ENCODE measurements at places on chromosomes 16 and 17.
A peak's percentile ranks its signal among the peaks of the same experiment; 100 is the strongest.

- no peak for DNase-seq
Measured at GRCh38 chr17:72609501-72609900, 483.0 kb downstream of the SLC39A11 start.

DNA sequence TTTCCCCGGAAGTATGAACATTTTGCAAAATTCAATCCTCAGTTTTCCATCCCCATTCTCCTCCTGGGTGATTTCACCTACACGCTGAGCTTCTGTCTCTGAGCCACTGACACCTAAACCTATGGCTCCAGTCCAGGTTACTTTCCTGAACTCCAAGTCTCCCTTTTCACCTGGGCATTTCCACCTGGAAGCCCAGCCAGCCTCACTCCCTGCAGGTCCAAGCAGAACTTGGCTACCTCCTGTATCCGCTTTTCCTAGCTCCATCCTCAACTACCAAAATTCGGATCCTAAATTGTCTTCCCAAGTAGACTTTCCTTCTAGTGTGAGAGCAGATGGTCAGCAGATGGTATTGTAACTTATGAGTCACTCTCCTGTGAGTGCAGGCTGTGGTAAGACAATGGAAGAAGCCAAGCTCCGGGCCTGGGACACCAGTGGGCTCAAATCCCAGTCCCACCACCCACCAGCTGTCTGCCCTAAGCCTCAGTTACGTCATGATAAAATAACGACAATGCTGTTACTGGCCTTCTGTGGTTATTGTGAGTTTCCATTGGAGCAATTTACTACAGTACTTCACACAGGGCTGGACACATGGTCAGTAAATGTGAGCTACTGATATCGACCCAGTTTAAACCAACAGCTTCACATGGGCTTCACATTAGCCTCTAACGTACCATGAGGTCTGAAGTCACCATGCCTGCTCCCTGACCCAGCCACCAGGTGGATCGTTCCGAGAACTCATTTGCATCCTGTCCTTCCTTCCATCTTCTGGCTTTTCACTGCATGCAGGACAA, 33.3 kb downstream of the PECAM1 start:
- no peak for DNase-seq

- DNase-seq = no peak
Measured at GRCh38 chr16:962901-963814, 7.6 kb downstream of the LMF1 start.

DNA sequence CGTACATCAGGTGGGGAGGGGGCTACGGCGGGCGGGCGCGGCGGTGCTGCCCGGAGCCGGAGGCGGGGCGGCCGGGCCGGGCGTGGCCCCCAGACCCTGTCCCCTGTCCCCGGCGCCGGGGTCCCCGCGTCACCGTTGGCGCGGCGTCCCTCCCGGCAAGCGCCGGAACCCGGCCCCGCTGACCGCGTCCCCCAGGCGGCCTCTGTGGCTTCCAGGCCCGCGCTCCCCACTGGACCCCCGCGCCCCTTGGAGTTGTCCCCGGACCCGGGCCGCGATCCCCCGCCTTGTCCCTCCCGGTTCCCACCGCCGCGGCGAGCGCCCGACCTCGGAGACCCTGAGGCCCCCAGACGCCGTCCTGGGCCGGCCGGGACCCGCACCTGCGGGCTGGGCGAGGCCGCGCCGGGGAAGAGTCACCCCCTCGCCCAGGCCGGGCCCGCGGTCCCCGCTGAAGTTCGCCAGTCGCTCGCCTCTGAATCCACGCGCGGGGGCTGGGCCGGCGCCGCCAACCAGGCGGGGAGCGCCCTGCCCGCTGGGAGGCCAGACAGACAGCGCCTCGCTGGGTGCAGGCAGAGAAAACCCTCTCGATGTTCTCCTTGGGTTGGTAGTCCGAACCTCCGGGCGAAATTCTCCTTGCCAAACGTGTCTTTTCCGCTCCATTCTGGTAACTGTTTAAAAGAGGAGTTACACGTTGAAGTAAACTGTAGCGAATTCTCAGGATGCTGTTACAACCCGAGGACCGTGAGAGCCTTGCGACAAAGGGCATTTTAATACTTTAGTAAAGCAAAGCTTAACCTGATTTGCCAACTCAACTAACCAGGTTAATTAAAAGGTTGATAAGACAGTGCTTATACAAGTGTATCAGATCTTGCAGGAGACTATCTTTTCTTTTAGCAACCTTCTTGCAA, 761 bp downstream of the GAN start:
- DNase-seq = no peak

DNA sequence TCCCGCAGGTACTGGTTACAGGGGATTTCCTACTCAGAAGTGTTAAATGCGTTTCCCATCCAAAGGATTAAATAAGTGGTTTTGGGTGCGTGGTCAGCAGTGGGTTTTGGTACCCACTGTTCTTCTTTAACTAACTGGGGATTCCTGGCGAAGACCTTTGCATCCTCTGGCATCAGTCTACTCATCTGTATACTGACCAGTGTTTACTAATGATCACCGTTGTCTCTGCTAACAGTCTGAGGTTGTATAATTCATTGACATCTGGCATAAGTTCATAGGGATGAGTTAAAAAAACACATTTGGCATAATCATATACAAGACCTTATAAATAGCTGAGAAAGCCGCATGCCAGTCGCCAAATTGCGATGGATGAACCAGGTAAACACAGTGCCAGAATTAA, 339.1 kb downstream of the PMP22 start:
- DNase-seq = no peak

GRCh38 chr16:72203401-72203800, 31.4 kb upstream of the PMFBP1 start:
- peak; percentile 74 for DNase-seq

DNA sequence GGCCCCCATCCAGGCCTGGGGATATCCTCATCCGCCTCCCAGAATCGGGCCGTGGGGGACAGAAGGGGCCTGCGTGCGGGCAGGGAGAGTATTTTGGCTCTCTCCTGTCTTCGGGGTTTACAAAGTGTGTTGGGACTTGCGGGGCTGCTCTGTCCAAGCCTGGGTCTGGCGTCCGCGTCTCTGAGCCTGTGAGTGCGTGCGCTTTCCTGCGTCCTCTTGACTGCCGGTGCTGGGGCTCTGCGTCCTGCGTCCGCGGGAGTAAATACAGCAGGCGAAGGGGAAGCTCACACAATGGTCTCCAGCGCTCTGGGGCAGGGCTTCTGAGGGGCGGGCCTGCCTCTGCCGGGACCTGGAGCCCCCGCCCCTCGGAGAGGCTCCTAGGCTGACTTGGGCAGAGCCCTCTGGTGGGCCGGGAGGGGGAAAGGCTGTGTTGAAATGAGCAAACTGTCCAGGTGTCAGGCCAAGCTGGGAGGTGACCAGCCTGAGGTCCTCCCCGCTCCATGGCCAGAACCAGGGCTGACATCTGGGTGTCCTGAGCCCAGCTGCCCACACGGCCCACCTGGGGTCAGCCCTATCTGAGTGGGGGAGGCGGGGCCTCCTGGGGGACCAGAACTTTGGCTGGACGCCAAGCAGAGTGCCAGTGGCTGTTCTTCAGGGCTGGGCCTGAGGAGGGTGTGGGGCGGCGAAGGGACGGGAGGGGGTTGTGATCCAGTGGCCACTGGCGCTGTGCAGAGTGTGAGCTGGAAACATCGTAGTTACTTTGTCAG, 233.6 kb downstream of the SEC14L1 start:
- DNase-seq = no peak

DNA sequence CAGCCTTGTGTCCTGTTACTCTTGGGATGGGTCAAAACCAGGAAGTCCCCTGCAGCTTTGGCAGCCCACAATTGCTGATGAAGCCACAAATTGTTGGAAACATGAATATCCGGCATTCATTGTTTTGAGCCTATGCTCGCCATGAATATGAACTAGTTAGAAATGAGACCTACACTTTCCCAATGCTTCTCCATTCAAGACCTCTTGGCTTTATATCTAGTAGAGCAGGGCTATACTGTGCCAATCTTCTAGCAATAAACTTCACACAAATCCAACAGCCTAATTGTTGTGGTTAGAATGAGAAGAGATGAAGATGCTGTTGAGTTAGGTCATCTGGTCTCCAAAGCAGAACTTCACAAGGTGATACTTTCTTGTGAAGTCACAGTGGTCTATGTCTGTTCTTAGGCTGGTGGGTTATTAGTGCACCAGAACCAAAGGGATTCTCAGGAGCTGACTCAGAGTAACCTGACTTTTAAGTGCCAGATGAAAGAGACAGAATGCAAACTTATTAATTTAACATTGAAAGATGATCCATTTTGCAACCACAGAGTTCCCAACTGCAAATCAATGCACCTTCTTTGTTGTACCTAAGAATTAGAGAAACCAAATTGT, 13.7 kb upstream of the KRT23 start:
- no peak for DNase-seq

DNA sequence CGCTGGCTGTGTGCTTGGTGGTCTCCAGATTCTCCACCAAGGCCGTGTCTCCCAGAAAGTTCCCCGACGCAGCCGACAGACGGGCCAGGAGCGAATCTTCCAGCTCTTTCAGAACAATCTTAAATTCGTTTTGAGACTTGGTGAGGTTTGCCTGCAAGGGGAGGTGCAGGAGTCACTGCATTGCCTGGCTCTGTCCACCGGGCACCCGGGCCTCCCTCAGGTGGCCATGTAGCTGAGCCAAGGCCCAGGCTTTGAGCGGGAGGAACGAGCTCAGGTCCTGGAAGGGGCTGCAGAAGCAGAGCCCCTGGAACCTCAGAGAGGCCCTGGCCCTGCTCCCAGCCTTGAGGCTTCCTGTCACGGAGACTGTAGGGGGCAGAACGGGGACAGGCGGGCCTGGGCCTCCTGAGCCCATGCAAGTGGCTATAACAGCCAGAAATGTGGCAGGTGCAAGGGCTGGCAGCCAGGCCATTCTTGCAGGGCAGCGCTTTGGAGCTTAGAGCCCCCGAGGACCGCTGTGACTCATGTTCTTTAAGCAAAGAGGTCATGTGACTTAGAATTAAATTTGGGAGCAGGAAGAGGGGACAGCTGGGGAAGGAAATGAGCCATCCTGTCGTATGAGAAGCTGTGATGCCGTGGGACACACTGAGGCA, 72.4 kb downstream of the PGS1 start:
- DNase-seq = no peak

DNA sequence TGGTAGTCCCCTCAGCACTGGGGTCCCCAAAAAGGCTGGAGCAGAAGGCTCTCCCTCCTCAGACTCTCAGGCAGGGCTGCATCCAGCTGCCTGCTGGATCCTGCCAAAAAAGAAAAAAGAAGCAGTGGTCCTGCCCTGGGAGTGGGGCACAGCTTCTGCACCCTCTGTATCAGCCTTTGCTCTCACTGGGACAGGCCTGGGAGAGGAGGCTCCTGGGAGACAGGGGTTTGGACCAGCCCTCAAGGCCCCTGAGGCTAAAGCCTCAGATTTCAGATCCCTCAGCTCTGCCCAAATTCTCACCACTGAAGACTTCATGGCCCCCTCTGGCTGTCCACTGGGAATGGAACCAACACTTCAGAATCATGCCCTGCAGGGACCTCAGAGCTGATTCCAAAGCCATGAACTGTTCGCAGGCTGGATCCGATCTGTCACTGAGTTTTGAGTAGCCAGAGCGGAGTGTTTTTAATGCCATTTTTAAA, 96.9 kb downstream of the C16orf78 start:
- no peak for DNase-seq

- DNase-seq = no peak
Measured at GRCh38 chr16:84804326-84804725, 15.5 kb upstream of the CRISPLD2 start.

DNA sequence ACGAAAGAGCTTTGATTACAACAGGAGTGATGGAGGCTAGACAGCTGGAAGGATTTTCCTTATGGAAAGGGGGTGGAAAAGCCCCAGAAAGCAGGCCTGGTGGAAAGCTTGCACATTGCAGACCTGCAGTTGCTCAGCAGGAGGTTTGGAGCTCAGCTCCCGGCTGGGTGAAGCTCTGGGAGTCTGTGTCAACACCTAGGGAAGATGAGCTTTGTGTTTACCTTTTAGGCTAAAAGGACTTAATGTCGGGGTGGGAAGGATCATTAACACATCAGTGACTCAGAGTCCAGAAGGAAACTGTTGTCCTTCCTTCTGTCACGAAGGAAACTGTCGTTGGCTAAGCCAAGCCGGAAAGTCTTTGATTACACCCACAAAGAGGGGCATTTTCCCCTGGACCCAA, 48.2 kb downstream of the RAP1GAP2 start:
- no peak for DNase-seq

DNA sequence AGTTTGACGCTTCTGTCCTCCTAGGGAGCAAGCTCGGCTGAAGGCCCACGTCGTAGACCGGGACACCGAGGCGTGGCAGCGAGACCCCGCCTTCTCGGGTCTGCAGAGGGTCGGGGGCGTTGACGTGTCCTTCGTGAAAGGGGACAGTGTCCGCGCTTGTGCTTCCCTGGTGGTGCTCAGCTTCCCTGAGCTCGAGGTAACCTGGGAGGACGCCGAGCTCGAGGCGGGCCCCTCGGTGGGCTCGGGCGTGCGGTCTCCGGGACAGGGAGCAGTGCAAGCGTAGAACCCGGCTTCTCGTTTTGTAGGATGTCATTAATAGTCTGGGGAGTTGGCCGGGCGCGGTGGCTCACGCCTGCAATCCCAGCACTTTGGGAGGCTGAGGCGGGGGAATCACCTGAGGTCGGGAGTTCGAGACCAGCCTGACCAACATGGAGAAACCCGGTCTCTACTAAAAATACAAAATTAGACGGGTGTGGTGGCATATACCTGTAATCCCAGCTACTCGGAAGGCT, 715 bp downstream of the ENDOV start:
- DNase-seq = no peak

DNA sequence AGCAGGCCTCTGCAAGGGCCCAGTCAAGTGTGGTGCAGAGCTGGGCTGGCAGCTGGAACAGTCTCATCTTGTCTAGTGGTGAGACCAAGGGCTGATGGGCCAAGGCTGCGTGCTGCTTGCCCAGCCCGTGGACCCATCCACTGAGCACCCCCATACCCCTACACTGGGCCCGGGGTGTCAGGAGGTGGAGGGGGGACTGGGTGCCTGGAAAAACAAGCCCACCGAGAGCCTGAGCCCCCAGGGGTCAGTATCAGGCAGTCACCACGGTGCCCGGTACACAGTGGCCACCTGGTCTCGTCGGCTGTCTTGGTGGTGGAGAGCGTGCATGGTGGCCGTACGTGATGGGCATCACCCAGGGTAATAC, 238.3 kb downstream of the SEC14L1 start:
- no peak for DNase-seq

GRCh38 chr16:22091721-22092120, 620 bp upstream of the VWA3A start:
- DNase-seq = no peak

- no peak for DNase-seq
Measured at GRCh38 chr17:3914312-3914670, 2.0 kb downstream of the P2RX1 start.

DNA sequence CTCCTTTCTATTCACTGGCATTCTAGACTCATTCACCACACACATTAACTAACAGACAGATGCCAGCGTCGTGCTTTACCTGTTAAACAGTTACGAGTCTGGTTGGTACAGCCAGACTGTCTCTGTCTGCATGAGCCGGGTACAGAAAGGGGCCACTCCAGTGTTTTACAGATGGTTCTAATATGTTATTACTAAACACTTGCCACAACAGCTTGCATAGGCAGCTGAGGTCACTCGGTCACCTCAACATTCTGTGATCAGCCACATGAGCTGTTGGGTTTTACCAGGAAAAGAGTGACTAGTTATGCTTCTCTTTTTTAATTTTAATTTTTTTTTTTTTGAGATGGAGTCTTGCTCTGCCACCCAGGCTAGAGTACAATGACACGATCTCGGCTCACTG, 25.2 kb downstream of the CD300A start:
- DNase-seq = no peak
